ENCODE measurements at places on chromosomes 3 and 15. TPM values are rescaled to one million over a fixed set of nuclear protein-coding genes. Genes with fewer than 3 reads are reported as not detected.

Gene EPHA3
- total RNA-seq: 33.9 TPM

DNA sequence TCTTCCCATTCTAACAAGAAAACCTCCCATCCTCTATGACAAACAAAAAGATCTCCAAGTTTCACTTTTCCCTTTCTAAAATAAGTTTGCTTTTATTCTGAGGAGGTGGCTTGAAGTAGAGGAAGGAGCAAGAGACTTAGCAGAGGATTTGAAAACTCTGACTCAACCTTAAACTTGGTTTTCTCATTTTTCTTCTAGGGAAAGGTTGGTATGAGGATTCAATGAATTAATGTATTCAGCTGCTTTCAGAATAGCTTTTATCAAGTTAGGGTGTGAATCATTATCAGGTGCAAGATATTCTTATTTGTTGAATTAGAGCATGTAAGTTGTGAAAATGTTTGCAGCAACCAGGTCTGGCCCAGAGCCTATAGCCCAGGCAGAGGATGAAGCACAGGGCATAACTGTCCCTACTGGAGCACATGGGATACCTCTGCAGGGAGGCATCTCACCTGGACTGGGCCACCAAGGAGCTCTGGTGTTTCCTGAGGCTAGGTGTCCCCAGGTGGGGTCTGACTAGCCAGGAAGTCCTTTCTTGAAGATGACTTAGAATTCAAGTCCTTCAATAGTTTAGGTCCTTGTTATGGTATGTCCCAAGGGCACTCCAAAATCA is 42.3 kb downstream of the SATB1 start:
- no peak for DNase-seq

Gene GPR176
- 10.1 TPM for total RNA-seq

GRCh38 chr15:66721501-66721937 is 19.5 kb downstream of the SMAD6 start:
- no peak for DNase-seq

GRCh38 chr3:57805674-57806073 is 49.6 kb downstream of the SLMAP start:
- DNase-seq: no peak

Gene ZNF860
- not detected for total RNA-seq

DNA sequence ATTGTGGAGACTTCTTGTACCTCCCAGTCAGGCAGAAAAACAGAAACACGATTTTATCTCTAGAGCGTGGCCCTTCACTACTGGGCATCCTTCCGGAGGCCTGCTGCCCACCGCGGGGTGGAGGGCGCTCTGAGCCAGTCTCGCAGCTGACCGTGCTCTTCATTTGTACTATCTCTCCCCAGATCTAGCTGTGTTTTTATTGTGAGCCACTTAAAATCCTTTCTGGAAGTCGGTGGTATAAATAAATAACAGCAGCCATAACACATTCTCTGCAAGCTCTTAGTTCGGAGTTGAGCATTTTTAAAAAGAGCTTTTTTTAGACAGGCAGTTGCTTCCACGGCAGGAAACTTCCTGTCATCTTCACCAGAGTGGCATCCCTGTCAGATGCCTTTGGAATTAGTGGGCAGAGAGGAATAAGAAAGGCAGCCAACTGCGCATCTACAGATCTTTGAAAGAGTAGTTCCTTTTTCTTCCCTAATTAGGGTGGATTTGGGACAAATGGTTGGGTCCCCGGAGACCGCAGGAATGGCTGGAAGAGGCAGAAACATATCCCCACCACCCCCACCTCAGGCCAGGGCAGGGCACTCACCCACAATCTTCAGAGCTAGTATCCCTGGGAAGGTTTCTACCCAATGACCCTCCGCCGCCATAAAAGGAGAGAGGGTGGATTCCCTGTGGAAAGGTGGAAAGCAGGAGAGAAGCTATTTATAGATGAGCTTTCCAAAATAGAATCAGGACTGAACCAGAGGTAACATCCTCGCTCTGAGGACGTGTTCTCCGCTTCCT is 91.1 kb downstream of the TOP2B start:
- DNase-seq: no peak

- DNase-seq: peak; percentile 20
Observed at GRCh38 chr15:65837301-65838294, 31.7 kb upstream of the RAB11A start.

DNA sequence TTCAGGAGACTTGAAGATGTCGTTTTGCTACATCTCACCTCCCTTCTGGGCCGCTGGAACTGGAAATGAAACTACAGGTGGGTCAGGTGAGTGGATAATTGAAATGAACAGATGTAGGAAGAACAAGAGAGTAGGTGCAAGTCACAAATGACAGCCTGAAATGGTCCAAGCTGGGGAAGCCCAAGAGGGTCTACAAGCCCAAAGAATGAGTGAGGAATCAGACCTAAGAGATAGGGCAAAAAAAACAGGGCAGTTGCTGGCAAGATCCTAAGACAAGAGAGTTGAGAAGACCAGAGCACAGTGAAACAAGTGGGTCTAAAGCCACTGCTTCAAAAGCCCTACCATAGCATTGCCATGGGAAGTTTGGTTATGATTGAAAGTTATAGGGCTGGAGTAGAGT is 67.4 kb upstream of the SNRK start:
- no peak for DNase-seq

DNA sequence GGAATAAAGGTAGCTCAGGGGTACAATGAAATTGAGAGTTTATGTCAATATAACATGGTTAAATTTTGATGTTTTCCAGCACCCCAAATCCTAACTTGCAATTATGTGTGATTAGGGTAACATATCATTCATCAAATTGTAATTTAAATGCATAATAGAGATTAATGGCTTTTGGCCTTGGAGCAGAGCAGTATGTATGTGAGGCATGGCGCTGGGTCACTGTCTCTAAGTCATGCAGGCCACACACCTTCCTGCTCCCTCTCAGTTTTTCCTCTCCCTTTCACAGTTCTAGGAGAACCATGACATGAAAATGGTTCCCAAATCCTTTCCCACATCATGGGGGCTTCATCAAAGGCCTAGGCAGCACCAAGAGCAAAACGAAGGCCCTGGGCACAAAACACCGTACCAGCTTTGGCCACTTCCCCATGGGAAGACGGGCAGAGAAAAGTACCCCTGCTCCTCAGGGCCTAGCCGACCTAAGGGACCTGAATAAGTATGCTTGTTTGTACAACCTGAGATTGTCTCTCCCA is 3.9 kb upstream of the SRP14 start:
- no peak for DNase-seq

DNA sequence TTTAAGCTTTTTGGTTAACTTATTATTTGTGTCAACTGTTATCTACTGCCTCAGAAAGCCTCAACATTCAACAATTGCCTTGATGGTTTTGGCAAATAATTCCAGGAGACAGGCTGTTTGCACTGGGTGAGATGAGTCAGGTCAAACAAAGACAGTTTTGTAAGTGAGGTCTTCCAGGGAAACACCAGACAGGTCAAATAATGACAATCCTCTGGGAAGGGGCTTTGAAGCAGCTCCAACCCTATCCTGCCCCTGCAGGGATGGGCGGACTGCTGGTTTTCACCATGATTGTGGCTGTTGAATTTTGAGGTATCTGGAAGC is 79.4 kb upstream of the PRR23E start:
- DNase-seq: no peak

Gene IQCH
- total RNA-seq: 9.4 TPM

Data from stomach (tissue), 19 donors.